Femur (tissue), 1 donor: ENCODE measurements at places on chromosomes 6 and 20.

GRCh38 chr6:55726144-55726543 is 147.2 kb upstream of the HMGCLL1 start:
- no peak for DNase-seq

DNA sequence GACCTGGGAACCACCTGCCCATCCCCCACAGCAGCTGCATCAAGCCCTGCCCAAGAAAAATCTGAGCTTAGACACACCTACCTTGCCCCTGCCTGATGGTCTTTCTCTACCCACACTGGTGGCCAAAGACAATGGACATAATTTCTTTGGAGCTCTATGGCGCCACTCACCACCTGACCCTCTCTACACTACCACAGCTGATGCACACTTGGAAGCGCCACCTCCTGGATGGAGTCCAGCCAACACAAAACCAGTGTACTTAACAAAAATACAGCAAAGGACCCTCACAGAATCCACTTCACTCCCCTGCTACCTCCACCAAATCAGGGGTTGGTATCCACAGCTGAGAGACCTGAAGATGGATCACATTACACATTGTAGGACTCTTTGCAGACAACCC is 39.7 kb upstream of the CLVS2 start:
- no peak for DNase-seq

DNA sequence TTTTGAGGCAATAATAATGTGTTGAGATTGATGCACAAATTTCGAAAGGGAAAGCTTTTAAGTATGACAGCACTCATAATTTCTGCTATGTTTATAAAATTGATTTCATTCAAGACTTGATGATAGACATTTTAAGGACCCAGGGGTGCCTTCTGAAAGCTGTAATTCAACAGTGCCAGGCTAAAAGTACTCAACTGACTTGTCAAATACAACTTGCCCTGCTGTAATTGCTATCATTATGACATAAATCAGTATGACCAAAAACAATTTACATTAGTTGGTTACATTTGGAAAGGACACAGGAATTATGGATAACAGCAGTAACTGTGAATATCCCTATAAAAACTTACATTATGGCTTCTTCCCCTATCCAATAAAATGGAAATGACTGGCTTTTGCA is 178.9 kb downstream of the MMUT start:
- no peak for DNase-seq

- no peak for DNase-seq
Measured at GRCh38 chr6:141451511-141452353, 681.0 kb upstream of the GJE1 start.

- DNase-seq: no peak
Measured at GRCh38 chr6:158033751-158034702, 52.4 kb downstream of the SYNJ2 start.

GRCh38 chr6:133947302-133947900 is 5.6 kb upstream of the TBPL1 start:
- DNase-seq: no peak

DNA sequence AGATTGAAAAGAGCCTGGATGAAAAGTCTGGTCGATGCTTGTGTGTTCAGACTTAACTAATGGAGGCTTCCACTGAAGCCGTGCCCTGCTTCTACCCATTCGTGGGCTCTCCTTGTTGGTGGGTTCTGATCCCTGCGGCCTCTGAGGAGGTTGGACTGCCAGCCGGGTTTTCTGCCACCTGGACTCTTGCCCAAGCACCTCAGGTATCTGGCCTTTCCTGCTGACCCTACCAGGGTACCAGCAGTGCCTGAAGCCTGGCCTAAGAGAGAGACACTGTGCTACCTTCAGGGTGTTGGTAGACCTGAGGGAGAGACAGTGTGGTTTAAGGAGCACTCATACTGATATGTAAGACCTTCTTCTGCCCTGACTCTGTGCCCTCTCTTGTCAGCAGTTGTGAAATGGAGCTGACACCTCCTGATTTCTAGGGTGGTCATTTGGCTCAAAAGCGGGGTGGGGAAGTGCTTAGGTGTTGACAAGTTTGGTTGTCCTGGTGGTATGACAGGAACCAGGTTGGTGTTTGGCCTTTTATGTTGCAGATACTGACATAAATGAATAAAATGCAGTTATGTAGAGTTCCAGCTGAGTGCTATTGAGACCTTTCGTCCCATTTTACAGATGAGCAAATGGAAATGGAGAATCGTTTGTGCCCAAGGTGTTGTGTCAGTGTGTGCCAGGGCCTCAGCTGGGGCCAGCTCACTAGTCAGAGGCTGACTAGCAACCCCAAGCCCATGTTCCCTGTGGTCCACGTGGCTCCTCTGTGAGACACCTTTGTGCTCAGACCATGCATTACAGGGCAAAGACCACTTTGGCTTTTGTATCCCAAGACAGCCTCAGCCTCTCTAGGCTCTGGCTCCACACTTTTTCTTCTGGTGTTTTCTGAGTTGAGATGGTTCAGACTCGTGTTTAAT is 3.1 kb downstream of the PLCG1 start:
- no peak for DNase-seq

- no peak for DNase-seq
Measured at GRCh38 chr20:48949304-48950170, 28.0 kb downstream of the ARFGEF2 start.
